ENCODE measurements at places on chromosomes 2 and 18. TPM values are rescaled to one million over a fixed set of nuclear protein-coding genes. Genes with fewer than 3 reads are reported as not detected.

Gene ZNF396
- total RNA-seq = 3.5 TPM

Gene NPHP1
- 5.3 TPM for total RNA-seq

Gene NBEAL1
- 72.2 TPM for total RNA-seq

Gene APCDD1
- 49.0 TPM for total RNA-seq

Gene TRIM54
- 0.17 TPM for total RNA-seq
